ENCODE measurements at places on chromosomes 13 and 19.

DNA sequence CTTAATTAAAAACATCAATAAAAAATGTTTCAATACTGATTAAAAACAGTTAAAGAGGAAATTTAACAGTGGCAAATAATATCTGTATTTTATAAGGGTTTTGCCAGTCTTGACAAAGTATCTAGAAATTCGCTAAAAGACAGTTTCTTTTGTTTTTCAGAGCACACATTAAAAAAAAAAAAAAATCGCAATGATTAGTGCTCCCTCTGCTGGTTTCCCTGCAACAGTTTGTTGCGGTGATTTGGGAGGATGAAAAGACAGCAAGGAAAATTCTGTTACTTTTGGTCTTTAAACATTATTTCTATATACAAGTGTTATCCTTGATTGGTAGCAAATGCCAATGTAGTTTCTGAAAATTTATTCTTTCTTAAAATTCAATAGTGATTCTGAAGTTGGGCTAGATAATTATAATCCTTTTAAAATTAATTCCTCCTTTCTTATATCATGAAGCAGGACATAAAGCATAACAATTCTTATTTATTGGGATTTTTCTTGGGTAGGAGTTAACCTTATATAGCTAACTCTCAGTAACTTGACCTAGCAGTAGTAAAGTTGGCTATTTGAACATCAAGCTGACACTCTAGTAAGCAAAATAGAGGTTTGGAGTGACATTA is 23.1 kb upstream of the SPRY2 start:
- DNase-seq = peak; percentile 67

GRCh38 chr19:10690341-10690781 is 10.9 kb upstream of the QTRT1 start:
- DNase-seq = peak; percentile 45

- DNase-seq = peak; percentile 60
These were observed 69.8 kb upstream of the STARD13 start for GRCh38 chr13:33355201-33355895.

DNA sequence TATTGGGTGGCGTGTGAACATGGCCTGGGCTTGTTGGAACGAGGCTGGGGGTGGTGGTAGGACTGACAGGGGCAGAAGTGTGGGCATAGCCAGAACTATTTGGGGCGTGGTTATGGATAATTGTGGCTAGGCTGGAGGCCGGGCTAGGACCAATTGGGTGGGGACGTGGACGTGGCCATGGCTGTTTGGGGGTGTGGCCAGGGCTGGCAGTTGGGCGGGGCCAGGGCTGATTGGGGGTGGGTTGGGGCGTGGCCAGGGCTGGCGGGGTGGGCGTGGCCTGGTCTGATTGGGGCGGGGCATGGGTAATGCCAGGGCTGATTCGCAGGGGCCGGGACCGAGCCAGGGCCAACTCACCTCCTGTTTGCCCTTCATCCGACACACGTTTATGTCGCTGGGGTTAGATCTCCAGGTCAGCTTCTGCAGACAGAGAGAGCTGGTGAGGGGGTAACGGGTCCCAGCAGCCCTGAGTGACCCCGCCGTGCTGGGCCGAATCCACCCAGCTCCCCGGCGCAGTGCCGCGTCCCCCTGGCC is 2.8 kb downstream of the SEMA6B start:
- DNase-seq = no peak
